ENCODE measurements at places on chromosomes 6 and 20. TPM values are rescaled to one million over a fixed set of nuclear protein-coding genes. Genes with fewer than 3 reads are reported as not detected.

The MUC21 gene
- not detected for total RNA-seq

The CST7 gene
- total RNA-seq = not detected

The TMEM244 gene
- 0.28 TPM for total RNA-seq

The PROKR2 gene
- not detected for total RNA-seq

The SMOC2 gene
- not detected for total RNA-seq

All from IMR-90 (cell line).